ENCODE measurements at places on chromosomes 4 and X.
A peak's percentile ranks its signal among the peaks of the same experiment; 100 is the strongest.

GRCh38 chrX:50805276-50805675 is 8.7 kb downstream of the SHROOM4 start:
- peak; percentile 16 for DNase-seq

GRCh38 chr4:81412946-81413495 is 58.7 kb downstream of the RASGEF1B start:
- no peak for DNase-seq

GRCh38 chr4:182918791-182919302 is 1.7 kb upstream of the DCTD start:
- no peak for DNase-seq

- peak; percentile 80 for DNase-seq
Observed at GRCh38 chrX:71543316-71543715, 10.4 kb downstream of the OGT start.

GRCh38 chr4:4854649-4855295 is 4.7 kb upstream of the MSX1 start:
- no peak for DNase-seq

- peak; percentile 87 for DNase-seq
Observed at GRCh38 chr4:46389301-46389775, 590 bp downstream of the GABRA2 start.

DNA sequence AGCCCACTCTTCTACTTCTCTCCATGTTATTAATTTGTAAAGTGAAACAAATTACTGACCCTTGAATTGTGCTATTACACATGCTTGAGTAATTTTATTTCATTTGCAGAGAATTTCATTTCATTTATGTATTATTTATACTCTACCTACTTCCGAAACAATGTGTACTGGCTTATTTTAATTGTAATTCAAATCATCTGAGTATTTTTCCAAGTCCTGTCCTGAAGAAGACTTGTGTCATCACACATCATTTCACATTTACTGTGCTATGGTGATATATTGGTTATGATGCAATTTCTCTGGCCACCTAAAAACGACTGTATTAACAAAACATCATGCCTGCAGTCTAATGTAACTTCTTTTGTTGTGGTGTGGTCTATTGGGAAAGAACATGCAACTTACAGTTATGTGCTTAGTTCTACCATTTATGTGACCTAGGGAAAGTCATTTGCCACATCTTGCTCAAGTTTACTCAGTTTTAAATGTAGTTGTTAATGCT is 384.5 kb downstream of the RPA4 start:
- DNase-seq, result no peak

DNA sequence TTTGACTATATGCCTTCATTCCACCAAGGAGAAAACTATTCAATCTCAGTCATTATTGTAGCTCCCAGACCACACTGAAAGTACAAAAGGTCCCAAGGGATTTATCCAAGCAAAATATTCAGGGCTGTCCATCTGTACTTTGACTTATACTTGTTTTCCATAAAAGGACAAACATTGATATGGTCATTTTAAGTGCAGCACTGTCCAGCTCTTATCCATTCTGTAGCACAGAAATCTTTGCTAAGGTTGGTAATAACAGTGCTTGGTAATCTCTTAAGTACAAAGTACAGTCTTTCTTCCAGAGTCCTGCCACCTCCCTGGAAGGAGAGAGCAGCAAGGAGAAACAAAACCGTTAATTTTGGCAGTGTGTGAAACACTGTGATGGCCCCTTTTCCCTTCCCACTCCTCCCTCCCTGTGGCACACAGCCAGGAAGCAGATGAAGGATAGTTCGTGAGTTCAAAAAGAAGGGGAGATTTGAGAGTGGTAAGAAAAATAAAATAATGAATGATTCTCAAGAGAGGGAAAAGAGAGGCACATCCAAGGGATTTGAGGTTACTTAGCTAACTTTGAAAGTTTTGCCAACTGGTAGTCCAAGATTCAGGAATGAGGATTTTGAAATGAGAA is 6.8 kb upstream of the CXCL2 start:
- DNase-seq, result no peak

DNA sequence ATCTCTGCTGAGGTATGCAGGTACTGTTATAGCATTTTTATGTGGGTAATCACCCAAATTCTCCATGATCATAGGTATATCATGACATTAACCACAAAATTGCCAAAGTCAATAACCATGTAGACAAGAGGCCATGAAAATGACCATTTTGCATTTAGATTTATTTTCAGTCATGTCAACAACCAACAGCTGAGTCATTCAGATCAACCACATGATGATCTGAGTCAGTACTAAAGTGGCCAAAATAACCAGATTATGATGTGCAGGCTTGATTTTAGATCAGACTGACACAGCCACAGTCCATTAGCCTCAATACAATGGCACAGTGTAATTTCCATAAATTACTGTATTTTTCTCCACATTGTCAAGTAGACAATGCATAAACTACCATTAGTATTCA is 240.5 kb downstream of the GRIA3 start:
- DNase-seq, result peak; percentile 44

DNA sequence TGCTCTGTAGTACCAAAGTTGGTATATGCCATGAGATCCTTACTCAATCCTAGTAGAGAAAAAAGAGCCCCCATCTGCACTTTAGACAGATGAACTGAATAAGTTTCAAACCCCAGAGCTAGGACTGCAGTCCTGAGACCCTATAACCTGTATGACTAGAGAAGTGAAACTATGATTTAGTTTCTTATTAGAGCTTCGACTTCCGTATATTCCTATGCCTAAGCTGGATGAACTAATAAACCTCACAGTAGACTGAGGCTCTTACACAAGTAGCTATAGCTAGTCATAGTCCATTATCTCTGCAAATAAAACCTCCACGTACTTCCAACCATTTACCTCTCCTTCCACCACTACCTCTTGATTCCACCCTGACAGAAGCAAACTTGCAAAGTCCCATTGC is 6.3 kb upstream of the OTUD4 start:
- DNase-seq, result no peak

- no peak for DNase-seq
Observed at GRCh38 chr4:82957045-82957444, 53.6 kb downstream of the LIN54 start.

DNA sequence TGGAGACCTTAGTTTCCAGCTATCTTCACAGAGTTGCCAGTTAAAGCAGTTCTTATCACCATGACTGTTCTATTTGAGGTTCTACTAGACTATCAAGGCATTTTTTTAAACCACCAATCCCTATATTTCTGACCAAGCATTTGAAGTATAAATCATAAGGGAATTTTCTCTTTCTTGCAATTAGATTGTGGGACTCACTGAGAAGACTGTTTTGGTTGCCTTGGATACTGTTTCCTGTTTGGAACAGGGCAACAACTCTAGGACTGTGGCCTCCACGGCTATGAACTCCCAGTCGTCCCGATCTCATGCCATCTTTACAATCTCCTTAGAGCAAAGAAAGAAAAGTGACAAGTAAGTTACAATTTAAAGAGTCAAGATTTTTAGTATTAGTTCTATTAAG is 11.8 kb downstream of the KIF4A start:
- DNase-seq, result no peak

DNA sequence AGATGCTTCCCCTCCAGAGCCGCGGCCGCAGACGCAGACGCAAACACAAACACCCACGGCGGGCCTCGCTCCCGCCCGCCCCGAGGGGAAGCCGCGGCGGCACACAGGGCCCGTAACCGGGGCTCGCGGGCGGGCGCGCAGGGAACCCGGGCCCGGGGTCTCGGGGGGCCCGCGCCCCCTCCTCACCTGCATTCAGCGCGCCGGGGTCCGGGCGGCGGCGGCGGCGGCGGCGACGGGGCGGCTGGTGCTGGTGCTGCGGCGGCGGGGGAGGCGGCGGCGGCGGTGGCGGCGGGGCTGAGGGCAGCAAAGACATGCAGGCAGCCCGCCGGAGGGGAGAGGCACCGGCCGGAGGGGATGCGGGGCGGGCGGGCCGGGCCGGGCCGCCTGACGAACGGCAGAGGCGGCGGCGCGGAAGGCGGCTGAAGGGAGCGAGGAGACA is 255 bp upstream of the CNOT6L start:
- no peak for DNase-seq

GRCh38 chr4:113524096-113524495 is 237.4 kb downstream of the CAMK2D start:
- DNase-seq, result no peak

GRCh38 chr4:112005027-112005426 is 140.2 kb upstream of the FAM241A start:
- no peak for DNase-seq

- no peak for DNase-seq
Observed at GRCh38 chrX:31340587-31340986, 268.7 kb upstream of the FTHL17 start.

GRCh38 chrX:41526271-41526670 is 79.1 kb downstream of the NYX start:
- no peak for DNase-seq

DNA sequence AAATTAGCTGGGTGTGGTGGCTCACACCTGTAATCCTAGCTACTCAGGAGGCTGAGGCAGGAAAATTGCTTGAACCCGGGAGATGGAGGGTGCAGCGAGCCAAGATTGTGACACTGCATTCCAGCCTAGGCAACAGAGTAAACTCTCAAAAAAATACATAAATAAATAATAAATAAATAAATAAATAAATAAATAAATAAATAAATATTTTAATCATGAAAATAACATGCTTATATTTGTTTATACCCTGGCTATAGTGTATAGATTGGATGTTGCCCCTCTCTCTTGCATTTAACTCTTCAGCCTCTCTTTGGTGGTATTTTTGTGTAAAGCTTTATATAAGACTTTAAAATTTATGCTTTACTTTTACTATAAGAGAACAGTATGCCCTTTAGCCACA is 51.8 kb downstream of the KCNIP4 start:
- DNase-seq, result no peak

DNA sequence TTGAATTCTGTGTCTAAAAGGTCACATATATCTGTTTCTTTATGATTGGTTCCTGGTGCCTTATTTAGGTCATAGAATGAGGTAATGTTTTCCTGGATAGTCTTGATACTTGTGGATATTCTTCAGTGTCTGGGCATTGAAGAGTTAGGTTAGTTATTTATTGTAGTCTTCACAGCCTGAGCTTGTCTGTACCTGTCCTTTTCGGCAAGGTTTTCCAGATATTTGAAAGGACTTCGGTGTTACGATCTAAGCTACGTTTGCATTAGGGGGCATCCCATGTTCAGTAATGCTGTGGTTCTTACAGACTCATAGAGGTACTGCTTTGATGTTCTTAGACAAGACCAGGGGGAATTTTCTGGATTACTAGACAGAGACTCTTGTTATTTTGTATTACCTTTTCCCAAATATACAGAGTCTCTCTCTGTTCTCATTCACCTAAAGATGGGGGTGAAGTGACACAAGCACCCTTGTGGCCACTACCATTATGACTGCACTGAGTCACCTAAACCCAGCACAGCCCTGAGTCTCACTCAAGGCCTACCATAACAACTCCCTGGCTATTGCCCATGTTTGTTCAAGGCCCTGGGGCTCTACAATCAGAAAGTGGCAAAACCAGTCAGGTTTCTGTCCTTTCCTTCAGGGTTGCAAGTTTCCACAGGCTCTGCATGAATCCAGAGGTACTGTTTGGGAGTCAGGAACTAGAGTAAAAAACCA is 30.1 kb upstream of the CYSLTR1 start:
- peak; percentile 49 for DNase-seq

GRCh38 chr4:653080-653821 is 20.8 kb downstream of the ATP5ME start:
- DNase-seq, result no peak

DNA sequence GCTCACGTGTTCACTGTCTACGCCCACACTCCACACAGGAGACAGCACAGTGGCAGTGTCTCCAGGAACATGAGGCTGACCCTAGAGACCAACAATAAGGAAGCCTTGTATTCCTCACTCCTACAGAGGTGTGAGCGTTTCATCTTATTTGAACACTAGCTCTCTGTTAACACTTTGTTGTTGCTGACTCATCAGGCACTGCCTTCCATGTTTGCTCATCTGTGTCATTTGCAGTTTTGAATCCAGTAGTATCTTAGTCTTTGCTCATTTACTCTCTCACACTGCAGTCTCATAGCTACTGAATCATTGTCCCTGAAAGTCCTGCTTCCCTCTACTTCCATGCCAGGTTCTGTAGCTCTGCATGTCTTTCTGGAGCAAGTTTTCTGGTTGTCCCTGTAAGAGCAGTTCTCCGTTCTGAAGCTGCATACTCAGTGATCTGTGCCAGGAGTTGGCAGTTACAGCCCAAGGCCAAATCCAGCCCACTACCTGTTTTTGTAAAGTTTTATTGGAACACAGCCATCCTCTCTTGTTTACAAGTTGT is 80.3 kb upstream of the DCLK2 start:
- peak; percentile 77 for DNase-seq

DNA sequence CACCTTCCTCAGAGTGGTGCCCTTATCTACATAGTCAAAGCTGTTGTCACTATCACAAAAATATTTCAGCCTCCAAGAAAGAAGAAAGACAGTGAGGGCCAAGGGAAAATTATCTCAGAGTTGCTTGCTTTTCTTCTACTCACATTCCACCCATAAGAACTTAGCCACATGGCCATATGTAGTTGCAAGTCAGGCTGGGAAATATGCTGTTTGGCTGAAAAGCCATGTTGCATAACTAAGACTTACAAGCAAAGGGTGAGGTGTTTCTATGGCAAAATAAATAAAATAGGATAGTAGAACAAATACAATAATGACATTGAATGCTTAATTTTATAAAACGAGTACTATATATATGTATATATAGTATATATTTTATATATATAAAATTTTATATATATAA is 365.9 kb upstream of the PABPC4L start:
- DNase-seq, result no peak

- DNase-seq, result peak; percentile 67
Observed at GRCh38 chrX:6678313-6678712, 143.4 kb upstream of the VCX3A start.

GRCh38 chr4:29311247-29311646 is 1408.9 kb upstream of the PCDH7 start:
- DNase-seq, result no peak

GRCh38 chrX:147550217-147550616 is 361.5 kb upstream of the FMR1 start:
- DNase-seq, result peak; percentile 47

- no peak for DNase-seq
Observed at GRCh38 chr4:128649575-128650205, 159.8 kb upstream of the JADE1 start.

DNA sequence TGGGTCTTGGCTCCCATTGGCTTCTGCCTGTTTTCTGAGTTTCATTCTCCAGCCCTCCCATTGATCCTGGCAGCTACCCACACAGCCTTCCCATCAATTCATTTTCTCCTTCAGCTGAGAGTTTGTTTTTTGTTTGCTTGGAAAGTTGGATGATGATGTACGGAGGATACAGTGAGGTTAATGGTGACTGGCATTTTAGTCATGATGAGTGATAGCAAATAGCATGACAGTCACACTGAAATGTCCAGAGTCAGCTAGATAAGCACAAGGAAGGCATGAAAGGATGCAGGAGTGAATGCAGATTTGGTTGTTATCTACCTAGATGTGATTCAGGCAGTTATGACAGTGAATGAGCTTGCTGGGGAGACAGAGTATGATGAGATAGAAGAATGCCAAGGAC is 30.6 kb upstream of the LCORL start:
- DNase-seq, result no peak
